ENCODE measurements at places on chromosomes 7 and 10.

GRCh38 chr10:78706726-78707540 lies 361.8 kb upstream of the ZMIZ1 start:
- DNase-seq, result no peak

- DNase-seq, result no peak
Observed at GRCh38 chr7:125526092-125526491, 596.5 kb upstream of the POT1 start.

DNA sequence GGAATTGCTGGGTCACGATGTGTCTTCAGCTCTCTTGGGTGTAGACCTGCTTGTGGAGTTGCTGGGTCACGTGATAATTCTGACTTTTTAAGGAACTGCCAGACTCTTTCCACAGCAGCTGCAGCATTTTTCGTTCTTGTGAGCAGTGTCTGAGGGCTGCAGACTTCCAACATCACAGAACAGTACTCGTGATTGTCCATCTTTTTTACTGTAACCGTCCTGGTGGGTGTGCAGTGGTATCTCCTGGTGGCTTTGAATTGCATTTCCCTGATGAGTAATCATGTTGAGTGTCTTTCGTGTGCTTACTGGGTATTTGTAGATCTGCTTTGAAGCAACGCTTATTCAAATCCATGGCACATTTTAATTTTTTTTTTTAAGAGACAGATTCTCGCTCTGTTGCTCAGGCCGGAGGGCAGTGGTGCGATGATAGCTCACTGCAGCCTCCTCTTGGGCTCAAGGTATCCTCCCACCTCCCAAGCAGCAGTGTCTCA lies 22.7 kb downstream of the INPP5A start:
- DNase-seq, result no peak

- no peak for DNase-seq
Observed at GRCh38 chr10:117936141-117936540, 110.6 kb downstream of the RAB11FIP2 start.

DNA sequence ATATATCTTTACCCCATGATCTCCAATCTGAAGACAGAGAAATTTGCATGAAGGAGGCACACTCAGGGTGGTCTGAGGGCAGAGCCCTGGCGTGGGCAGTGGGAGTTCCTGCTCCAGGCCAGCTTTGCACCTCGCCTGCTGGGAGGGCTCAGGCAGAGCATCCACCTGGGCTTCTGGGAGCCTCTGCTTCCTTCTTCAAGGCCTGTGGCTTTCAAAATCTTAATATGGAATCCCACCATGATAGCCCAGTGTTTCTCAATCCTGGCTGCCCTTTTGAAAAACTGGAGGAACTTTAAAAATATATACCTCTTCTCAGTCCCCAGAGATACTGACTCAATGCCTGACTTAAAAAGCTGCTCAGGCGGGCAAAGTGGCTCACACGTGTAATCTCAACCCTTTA lies 36.7 kb upstream of the PSAP start:
- no peak for DNase-seq

DNA sequence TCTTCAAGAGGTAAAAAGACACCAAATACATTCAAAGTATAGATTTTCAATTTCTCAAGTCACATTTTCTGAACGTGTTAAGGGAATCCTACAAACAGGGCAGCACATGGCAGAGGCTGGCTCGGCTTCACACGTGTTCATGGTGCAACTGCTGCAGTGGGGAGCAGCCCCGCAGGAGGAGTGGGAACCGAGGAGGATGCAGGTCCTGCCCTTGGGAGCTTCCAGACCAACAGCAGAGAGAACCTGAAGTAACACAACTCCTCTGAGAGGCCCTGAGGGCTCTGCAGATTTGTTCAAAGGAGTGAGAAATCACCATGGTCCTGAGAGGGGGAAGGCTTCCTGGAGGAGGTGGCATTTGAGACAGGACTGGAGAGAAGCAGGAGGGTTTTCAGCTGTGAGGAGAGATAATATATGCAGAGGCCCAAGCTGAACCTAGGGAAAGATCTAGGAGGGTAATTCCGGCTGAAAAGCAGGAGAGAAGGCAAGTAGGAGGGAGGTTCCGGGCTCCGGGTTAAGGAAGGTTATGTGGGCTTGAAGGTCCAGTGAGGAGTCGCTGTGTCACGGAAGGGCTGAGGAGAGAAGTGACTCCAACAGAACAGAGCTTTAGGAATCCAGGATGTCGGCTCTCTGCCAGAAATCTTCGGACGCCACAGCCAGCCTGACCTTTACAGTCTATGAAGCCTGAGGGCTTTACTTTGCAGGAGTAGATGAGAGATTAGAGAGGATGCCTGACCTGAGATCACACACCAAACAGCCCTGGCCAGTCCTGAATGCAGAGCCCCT lies 77.5 kb downstream of the GPR26 start:
- DNase-seq, result no peak

DNA sequence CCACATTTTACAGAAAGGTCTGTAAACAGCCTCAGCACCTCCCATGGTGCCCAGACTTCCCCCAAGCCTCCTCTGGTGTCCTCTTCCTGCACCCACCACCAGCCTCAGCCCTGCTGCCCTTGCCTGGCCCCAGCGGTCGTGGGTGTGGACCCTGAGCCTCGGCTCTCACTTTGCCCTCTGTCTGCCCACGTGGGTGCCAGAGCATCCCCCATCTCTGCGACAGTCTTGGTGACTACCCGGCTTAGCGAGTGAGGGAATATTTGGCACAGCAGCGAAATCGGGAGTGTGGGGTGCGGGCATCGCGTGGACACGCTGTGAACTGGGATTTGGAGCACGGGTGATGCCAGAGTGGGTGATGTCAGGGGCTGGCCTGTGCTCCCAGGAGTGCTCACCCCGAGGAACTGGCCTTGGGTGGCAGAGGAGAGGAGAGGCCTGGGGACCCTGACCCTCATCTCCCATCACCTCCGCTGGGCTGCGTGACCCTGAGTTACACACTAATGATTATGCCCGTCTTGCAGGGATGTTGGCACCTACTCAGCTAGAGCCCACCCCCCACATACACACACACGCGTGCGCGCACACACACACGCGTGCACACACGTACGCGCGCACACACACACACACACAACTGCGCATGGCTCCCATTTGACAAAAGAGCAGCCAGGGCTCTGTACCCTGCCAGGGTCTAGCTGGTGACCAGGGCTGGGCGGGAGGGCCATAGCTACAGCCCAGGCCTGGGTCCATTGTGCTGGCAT lies 8.7 kb downstream of the ELFN1 start:
- no peak for DNase-seq

DNA sequence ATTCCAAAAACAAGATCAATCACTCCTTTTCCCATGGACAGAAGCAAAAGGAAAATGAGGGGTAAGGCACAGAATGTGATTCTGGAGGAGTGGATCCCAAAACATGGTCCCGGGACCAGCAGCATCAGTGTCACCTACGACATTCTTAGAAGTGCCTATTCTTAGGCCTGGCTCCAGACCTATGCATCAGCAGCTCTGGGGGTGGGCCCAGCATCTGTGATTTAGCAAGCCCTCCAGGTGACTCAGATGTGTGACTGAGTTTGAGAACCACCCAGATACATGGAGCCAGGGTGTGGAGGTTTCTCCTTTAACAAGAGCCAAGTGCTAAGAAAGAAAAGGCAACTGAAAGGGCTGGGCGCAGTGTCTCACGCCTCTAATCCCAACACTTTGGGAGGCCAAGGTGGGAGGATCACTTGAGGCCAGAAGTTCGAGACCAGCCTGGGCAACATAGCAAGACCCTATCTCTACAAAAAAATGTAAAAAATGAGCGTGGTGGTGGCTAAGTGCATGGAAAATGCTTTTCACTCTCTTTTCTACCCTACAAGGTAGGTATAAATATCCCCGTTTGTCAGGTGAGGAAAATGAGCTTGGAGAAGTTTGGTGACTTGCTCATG lies 17.1 kb upstream of the ARPC1A start:
- DNase-seq, result no peak

GRCh38 chr10:71270301-71271220 lies 48.5 kb upstream of the SLC29A3 start:
- no peak for DNase-seq

DNA sequence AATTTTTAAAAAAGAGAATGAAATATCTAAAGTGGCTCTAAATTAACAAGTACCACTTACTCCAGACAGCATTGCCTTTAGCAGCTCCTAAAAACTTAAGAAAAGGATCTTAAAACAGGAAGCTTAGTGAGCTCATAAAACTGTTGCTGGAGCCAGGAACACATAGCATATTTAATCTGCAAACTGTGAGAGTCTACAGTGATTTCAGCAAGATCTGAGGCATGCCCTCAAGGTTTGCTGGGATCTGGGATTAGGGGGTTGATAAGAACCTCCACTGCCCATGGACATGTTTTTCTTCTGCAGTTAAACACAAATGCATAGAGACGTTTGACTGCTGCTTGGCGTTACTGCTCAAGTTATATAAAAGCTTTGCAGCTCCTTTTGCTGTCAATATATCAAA lies 3.8 kb downstream of the GLI3 start:
- DNase-seq, result no peak

DNA sequence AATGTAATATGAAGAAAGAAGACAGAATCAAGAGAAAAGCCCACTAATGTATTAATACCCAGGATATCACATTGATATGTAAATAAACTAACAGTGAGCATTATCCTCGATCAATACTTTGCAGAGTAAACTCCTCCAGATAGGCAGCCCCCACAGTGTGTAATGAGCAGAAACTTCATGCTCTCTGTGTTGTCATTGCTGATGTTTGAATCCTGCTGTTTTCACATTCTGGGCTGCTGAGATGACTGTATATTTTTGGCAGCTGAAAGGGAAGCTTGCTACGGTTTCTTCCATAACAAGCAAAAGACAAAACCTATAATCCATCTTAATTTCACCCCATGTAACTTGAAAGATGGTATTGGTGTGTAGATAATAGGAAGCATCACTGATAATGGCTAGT lies 15.3 kb upstream of the THSD7A start:
- DNase-seq, result no peak

Measured in CD4-positive, alpha-beta T cell treated with Interleukin-6 at 100 ng/mL for 8 hours (primary cell).